ENCODE measurements at places on chromosomes 1 and 21. TPM values are rescaled to one million over a fixed set of nuclear protein-coding genes. Genes with fewer than 3 reads are reported as not detected.

SH2D5 gene
- 2.8 TPM for total RNA-seq

DNA sequence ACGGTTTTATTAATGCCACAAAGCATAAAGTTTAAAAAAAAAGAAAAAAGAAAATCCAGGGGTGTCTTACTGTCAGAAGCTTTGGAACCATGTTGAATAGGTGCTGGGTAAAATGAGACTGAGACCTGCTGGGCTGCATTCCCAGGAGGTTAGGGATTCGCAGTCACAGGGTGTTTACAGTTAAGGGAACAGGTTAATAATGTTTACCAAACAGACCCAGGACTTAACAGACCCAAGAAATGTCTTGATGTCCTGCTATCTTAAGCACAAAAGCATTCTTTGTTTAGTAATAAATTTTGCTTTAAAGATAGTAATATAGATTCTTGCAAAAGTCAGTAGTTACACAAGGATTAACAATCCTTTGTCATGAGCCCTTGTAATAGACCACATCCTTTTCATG, 54.7 kb downstream of the OLFML3 start:
- peak; percentile 72 for DNase-seq

- DNase-seq: no peak
These were observed 9.8 kb downstream of the NPR1 start for GRCh38 chr1:153688276-153688675.

IGSF3 gene
- total RNA-seq: 24.0 TPM

Measured in Caco-2 (cell line).